Naive thymus-derived CD4-positive, alpha-beta T cell (primary cell): ENCODE measurements at places on chromosomes 5 and 9. TPM values are rescaled to one million over a fixed set of nuclear protein-coding genes. Genes with fewer than 3 reads are reported as not detected.

DNA sequence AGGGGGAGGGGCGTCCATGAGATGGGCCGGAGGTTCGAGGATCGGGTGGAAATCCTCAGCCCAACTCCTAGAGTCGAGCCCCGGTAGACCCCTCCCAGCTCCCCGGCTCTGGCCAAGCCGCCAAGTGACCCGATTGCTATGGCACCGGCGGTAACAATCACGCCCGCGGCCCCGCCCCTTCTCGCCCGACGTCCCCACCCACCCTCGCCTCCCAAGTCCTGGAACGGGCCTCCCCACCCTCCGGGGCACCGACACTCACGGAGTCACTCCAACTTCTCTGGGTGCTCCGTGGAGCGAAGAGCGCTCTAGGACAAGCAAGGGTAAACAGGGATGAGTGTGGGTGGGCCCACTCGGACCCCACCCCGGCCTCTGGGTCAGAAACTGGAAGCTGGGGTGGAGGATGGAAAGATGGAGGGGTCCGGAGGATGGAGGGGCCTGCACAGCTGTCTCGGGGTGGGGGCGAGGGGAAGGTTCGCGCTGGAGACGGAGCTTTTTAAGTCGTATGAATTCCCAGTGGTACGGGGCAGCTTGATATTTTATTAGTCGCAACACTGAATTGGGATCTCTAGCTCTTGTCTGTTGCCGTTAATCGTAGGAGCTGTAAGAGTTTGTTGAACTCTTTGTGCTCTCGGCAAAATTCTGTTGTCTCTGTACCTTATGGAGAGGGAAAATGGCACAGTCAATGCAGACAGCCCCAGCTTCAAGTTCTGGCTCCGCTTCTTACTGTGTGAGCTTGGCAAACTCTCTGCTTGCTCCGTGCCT, at the start of gene SPACA9:
SPACA9 (plus strand) TSS at position 204 of the 762 bp plus-strand sequence. CDS start 5,050 bp downstream, outside the sequence.
- DNase-seq = no peak

DNA sequence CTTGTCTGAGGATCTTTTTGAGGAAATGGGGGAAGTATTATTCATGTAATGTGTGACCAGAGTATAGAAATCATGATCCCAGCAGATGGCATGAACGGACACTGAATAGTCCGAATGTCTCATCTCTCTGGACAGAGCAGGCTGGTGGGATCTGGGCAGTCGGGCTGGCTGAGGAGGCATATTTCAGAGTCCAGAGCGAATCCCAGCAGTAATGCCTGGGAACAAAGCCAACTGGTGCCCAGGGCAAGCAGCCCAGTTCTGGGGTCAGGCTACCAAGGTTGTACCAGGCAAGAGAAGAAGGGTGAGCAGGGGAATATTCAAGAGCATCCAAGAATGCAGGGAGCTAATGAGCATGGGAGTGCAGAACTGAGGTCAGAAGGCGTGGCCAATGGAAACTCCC, 306.4 kb downstream of the ZSWIM6 start:
- DNase-seq = no peak

DNA sequence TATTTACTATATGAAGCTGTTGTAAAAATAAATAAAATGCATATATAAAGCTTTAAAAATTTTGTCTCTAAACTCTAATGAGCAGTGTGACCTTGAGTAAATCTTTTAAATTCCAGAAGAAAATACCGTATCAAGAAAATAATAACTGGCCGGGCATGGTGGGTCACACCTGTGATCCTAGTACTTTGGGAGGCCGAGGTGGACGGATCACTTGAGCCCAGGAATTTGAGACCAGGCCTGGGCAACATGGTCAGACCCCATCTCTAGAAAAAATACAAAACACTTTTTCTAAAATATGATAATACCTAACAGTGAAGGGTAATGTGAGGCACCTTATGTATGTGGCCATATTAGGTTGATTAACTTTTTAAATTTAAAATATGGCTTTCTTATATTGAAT, 8.5 kb downstream of the CPEB4 start:
- no peak for DNase-seq

Gene CAMK2A
- not detected for total RNA-seq

DNA sequence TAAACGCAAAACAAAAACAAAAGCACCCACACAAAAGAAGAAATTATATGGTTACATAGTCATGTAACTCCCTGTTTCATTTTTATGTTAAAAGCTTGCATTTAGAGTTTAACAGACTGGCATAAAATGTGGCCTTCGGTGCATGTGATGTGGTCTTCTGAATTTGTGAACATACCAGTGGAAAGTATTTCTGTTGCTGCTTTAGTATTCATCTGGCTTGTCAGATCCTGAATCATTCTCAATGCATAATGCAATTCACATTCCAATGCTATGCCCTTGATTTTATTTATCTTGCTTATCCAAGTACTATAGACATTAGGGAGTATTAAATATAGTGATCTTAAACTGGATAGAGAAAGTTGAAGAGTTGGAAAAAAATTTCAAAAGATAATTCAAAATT, 740.2 kb upstream of the ZNF608 start:
- DNase-seq = no peak

Gene ERAP2
- 156 and 158 TPM in 2 replicates for total RNA-seq

DNA sequence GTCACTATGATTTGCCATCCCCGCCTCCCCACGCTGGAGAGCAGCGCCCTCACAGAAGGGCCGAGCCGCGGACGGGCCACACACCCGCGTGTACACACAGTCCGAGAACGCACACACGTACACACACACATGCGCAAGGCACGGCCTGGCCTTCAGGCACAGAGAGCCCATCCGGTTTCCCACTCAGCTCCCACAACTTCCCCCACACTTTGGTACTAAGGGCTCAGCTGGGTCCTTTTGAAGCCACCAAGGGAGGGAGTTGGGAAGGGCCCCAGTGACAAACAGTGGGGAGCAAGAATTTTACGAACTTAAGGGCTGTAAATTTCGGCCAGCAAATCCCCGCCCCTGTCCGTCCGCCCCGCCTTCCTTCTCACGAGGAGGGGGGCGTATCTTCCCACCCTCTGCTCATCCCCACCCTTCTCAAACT, 133.3 kb upstream of the HAND1 start:
- DNase-seq = no peak

Gene MELK
- 0.22 TPM for total RNA-seq

- DNase-seq = no peak
Observed at GRCh38 chr5:79936002-79936645, 54.9 kb downstream of the MTX3 start.

Gene ROR2
- not detected for total RNA-seq

Gene SLC36A3
- total RNA-seq = not detected in 2 replicates

DNA sequence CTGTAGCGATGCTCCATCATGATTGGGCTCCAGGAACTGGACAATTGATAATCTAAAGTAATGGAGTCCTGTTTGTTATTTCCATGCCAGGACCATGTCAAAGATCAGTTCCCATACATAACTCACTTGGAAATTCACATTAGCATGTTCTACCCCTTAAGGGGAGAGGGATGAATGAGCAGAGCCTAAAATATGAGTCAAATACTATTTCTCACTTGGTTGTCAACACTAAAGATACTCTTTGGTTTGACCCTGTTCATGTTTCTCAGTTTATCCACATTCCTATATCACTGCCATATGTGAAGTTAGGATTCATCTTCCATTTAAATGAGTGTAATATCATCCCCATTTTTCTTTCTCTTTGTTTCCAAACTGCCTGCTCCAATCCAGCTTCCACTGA, 321.6 kb upstream of the PAPPA start:
- no peak for DNase-seq

DNA sequence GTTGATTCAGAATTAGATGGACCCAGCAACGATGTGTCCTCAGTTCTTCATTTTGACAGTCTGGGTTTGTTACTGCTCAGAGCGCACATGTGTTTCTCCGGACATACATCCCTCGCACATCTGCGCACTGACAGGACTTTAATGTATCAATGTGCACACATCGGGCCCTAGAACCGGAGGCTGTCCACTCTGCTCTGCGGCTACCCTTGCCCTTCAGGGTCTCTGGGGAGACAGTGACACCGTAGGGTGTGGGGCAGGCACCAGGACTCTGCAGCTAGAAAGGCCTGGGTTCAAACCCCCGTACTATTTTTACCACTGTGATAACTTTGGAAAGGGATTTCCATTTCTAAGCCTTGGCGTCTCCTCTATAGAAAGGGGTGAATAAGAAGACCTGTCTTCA, 23.5 kb upstream of the LPCAT1 start:
- no peak for DNase-seq

Gene F2RL1
- 3.2 TPM for total RNA-seq

DNA sequence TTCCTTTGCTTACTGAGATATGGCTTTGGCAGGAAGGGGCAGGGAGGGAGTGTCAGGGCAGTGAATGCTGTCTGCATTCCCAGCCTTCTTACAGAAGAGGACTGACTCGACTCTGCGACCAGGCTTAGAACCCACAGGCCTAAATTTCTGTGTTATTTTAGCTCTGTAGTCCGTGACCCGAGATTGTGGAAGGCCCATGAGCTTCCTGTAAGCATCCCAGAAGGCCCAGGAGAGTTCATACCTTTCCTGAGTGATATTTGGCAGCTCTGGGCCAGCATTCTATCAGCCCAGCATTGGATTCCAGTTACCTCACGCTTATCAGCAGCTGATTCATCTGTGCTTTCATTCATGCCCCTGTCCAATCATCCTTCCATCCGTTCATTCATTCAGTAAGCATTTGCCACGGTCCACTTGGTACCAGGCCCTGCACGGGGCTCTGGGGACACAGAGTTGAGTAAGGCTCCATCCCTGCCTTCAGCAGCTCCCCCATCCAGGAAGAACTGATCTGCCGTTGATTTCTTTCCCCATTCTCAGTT, 28.2 kb upstream of the RPL26L1 start:
- DNase-seq = no peak

DNA sequence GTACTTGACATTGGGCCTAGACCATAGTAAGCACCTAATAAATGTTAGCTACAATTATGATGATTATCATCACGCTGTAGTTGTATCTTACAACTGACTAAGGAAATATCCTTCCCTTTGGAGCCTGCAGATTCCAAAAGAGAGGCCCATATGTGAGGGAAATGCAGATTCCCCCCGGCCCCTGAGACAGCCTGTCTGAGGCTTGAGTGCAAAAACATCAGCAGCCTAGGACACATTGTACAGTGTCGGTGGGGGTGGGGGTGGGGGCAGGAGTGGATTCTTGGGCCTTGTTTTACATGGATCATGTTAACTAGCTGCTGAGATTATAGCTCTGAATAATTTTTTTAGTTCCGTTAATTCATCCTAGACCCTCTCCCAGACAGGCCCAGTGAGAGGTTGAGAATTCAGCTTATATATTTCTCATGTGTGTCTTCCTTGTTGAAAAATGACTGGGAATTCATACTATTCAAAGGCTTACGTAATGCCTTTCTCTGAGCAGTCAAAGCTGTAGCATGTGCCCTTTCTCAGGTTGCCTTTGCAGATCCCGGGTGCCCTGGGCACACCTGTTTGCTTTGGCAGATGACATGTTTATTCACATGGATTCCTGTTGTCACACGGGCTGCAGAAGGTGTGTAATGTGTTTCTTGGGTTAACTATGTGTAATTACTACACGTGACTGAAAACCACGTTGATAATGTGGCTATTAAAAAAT, 262.8 kb downstream of the NR3C1 start:
- DNase-seq = no peak

DNA sequence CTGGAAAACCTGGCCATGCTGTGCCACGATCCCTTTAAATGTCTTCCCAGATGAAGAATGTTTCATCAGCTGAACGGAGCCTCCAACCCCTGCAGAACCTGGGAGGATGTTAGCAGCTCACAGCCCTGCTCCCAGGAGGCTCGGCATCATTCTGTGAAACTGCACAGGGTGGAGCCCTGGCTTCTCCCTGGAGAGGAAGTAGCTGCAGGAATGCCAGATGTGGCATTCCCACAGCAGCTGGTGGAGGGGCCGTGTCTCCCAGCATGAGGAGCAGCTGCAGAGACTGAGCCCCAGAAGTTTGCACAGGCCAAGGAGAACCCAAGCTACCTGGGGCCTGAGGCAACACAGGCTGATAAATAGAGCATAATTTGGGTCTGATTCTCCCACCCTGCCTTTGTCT, 165.8 kb upstream of the MAP3K1 start:
- no peak for DNase-seq

GRCh38 chr9:121298689-121299466, 30.9 kb downstream of the GSN start:
- no peak for DNase-seq

Gene DIMT1
- 21.3 TPM for total RNA-seq

GRCh38 chr5:15690611-15691010, 190.6 kb downstream of the FBXL7 start:
- no peak for DNase-seq

GRCh38 chr5:33311893-33312292, 128.9 kb upstream of the TARS1 start:
- no peak for DNase-seq

DNA sequence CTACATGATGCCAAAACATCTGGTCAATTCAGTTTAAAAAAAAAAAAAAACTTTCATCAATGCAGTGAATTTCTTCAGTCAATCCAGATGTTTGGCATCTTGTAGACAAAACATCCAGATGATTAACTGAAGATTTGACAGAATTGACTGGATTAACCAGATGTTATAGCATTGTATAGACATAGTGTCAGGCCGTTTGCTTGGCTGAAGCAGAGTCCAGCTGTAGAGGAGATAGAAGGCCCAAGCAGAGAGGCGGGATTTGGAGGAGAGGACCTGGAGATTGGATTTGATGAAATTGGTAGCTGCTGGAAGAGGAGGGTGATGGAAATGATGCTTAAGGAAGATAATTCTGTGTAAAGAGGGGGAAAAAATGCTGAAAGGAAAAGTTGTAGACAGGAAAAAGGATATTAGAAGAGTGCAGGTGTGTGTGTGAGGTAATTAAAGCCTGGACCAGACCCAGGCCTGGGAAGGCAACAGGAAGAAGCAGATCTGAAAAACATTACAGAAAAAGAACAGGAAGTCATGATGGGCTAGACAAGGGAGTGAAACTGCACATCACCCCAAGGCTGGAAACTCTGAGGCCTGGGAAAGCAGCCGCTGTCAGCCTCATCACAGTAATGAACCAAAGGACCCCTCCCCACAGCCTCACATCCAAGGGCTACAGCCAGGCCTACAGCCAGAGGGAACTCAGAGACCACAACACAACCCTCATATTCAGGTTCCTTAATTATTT, 258.3 kb downstream of the CWC27 start:
- DNase-seq = no peak

DNA sequence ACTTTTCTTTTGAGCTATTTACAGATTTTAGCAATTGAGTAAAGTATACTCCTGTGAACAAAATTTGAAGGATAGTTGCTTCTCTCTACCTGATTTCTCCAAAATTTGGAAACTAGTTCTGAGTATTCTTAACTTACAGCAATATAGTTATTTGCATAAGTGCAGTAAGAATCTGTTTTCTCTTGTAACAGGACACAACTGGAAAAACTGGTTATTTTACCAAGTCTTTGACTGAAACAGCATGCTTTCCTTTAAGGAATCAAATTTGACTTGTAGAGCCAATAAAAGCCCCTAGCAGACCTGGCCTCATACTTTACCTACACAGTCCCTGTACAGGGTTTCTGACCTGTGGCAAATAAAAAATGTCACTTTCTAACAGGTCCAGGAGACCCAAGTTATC, 301.9 kb upstream of the POU5F2 start:
- DNase-seq = no peak
